ENCODE measurements at places on chromosomes 2 and 18.

- no peak for DNase-seq
Observed at GRCh38 chr2:145736871-145737270, 1217.0 kb upstream of the ZEB2 start.

DNA sequence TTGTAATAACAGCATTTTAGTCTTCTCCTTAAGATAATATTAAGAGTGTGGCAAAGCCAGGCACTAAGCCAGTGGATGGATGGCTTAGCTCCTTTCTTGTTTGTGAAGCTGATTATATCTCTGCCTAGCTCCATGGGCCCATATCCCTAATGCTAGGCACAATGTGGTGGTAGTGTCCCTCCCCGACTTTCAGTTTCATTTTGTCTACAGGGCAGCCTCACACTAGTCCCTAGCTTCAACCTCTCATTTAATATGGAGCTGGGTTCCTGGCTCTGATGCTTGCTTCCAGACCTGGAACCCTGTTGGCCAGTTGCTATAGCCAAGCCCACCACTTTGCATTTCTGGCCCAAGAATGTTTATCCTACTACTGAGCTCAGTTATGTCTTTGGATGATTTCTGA is 437.0 kb upstream of the MEIS1 start:
- DNase-seq: no peak

DNA sequence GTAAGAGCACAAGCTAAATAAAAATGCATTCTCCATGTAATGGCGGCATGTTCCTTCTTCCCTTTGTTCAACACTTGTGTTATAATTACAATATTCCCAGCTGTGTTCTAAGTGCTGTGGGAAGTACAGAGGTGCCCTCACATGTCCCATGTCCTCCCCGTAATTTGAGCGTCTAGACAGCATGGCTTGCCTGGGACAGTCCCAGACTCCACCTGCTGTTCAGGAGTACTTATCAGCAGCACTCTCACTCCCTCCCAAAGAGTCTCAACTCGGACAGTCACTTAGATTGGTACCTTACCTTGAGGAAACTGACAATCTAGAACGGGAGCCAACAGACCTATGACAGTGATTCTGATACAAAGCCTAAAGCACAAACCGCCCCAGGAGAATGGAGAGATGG is 370.5 kb downstream of the EIPR1 start:
- no peak for DNase-seq

GRCh38 chr2:38159191-38159590 is 83.2 kb upstream of the CYP1B1 start:
- no peak for DNase-seq

GRCh38 chr2:133854603-133855200 is 286.4 kb upstream of the NCKAP5 start:
- DNase-seq: no peak

- DNase-seq: no peak
Observed at GRCh38 chr2:96153291-96153713, 8.1 kb upstream of the DUSP2 start.

DNA sequence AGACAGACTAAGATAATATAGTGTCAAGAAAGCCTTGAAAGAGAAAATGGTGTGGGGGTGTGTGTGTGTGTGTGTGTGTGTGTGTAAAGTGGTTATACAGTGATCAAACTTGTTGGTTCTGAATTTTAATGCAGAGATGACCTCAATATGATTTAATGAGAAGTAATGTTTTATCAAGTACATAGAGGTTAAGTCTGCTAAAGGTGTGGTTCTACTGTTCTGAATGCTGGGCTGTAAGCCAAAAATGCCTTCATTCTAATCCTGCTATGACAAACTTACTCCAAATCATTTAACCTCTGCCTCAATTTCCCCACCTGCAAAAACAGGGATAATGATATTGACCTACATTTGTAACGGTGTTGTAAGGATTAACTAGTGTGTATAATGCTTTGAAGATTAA is 87.9 kb downstream of the WDPCP start:
- DNase-seq: no peak

GRCh38 chr2:231318436-231318835 is 77.1 kb upstream of the B3GNT7 start:
- DNase-seq: no peak

- no peak for DNase-seq
Observed at GRCh38 chr2:159155791-159156190, 130.7 kb downstream of the WDSUB1 start.

GRCh38 chr18:53360501-53361443 is 863.7 kb downstream of the MBD2 start:
- DNase-seq: no peak

GRCh38 chr2:132731441-132731840 is 61.4 kb upstream of the LYPD1 start:
- DNase-seq: no peak

- DNase-seq: no peak
Observed at GRCh38 chr2:71788186-71788525, 334.8 kb downstream of the DYSF start.

DNA sequence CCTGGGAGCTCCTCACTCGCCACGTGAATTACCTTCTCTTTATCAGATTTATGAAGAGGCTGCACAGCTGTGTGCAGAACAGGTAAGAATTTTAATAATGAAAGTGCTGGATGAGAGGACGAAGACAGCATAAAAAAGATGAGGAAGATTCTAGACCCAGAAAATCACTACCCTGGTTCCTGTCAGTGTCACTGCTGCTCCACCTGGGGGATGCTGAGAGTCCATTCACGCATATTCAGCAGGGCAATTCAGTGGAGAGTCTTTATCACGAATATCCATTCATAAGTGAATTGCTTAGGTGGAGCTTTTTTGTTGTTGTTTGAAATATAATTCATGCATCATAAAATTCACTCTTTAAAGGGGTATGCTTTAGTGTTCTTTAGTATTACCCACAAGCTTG is 52.0 kb downstream of the MRPL33 start:
- DNase-seq: no peak

DNA sequence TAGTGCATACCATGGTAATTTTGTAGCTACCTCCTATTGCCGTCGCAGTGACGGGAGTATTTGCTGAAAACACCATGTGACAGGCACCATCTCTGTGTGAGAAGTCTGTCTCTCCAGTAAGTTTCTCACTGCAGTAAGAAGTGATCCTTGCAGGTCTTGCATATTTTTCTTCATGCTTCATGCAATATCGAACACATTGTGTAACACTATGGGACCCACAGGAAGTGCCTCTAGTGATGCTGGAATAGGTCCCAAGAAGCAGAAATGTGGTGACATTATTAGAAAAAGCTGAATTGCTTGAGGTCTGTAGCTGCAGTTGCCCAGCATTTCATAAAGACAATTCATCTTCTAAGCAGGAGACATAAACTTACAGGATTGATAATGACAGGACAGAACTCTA is 167.6 kb downstream of the DCDC2C start:
- DNase-seq: no peak

- no peak for DNase-seq
Observed at GRCh38 chr18:57806978-57807285, 3.8 kb upstream of the ATP8B1 start.

DNA sequence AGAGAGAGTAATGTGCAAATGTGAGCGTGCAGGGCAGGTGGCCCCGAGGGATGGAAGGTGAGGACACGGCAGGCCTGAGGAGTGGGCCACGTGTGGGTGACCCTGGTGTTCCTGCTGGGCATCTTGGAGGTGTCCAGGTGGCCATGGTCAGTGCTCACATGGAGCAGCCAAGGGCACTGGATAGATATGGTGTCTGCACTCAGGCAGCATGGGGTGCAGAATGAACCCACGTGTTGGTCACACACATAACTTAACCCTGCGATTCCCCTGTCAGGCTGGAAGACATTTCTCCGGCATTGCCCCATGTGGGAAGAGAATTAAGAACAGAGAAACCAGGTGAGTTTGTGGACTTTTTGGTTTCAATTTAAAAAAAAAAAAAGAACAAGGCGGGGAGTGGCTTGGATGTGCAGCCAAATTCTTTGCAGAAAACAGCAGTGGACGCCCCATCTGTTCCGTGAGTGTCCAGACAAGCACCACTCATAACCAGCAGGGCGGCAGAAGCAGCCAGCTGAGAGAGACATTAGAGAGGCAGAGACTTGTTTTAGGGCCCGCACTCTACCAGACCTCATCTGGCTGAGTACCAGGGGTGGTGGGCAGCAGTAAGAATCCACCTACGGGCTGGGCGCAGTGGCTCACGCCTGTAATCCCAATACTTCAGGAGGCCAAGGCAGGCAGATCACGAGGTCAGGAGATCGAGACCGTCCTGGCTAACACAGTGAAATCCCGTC is 249.8 kb downstream of the ACKR3 start:
- DNase-seq: no peak

- DNase-seq: no peak
Observed at GRCh38 chr2:159046966-159047365, 78.5 kb downstream of the TANC1 start.

DNA sequence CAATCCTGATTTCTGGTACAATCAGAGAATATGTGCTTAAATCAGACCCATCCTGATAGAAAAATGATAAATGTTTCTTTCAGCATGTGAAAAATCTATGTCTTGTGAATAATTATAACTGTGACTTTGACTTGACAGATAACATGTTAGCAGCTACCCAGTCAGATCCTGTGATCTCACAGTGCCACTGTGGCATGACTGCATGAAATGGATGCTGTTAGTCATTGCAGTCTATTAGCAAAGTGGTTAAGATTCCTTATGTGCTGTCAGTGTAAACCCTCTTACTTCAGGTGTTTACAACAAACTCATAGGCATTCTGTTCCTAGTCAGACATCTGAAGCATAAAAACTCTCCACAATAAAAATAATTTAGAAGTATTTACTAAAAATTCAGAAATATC is 244.6 kb upstream of the RND3 start:
- no peak for DNase-seq

DNA sequence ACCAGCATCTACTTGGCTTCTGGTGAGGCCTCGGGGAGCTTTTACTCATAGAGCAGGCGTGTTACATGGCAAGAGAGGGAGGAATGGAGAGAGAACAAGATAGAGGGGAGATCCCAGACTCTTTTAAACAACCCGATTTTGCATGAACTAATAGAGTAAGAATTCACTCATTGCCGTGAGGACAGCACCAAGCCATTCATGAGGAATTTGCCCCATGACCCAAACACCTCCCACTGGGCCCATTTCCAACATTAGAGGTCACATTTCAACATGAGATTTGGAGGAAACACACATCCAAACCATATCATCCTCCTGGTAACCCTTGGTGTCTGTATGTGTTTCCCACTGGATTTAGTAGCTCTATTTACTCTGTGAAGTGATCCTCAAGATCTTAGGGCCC is 249.9 kb upstream of the SP5 start:
- no peak for DNase-seq

- no peak for DNase-seq
Observed at GRCh38 chr18:57915248-57915647, 112.1 kb upstream of the ATP8B1 start.

DNA sequence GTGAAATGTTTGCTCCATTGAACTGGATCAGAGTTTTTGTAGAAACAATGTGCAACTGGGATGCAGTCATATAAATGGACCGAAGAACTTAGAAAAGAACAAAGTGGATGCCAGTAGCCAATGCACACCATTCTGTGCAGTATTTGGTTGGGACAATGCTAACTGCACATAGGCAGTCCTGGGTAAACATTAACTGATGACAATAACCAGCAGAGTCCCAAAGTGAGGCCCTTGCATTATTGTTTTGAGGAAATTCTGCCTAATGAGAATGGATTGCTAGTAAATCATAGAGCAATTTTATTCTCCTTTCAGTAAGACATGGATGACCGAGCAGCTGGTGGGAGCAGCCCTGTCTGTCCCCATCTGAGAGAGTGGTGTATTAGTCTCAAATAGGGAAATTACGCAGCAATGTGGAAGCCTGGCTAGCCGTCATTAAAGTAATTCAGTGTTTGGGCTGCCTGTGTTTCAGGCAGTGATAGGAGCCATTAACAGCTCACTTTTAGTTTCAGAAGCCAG is 94.9 kb downstream of the KCTD1 start:
- DNase-seq: peak; percentile 10

DNA sequence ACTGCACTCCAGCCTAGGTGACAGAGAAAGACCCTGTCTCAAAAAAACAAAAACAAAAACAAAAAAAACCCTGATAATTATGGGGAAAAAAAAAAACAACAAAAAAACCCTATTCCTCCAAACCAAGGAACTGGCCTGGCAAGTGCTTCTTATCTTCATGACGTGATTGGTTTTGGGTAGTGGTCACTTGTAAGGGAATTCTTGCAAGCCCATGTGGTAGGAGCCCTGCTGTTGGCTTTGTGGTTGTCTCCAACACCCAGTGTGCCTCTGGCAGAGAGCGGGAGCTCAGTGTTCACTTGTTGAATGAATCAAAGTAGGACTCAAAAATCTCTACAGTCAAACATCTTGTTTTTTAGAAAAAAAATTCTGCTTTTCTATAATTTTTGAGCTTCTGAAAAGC is 6.0 kb downstream of the GALM start:
- DNase-seq: no peak

- DNase-seq: no peak
Observed at GRCh38 chr2:98560256-98560771, 48.0 kb downstream of the COA5 start.

DNA sequence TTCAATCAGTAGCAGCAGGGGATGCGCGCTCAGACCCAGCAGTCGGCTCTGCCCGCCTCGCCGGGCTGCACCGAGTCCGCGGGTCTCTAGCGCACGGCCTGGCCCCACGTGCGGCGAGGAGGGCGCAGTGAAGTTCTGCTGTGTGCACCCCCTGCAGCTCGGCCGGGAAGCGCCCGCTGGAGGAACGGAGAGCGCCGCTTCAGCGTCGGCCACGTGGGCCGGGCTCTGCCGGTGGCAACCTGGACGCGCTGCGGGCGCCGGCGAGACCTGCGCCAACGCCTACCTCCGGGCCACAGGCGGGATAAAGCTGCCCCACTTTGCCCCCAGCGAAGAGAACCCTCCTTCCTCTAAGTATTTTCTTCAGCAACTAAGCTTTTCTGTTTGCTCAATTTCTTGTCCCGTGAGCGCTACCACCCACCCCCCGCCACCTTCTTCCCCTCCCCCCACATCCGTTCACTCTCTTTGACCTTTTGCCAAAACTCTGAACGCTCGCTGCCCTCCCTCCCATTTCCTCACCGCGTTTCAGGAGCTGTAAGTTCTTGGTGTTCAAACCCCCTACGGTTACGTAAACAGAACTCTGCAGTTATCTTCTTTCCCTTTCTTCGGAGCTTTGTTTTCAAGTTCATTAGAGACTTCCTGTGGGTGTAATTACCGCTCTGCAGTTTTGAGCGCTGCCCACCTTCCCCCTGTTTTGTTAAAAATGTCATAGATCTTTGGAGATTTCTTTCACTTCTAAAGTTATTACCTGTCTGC is 42.6 kb upstream of the EDAR start:
- DNase-seq: peak; percentile 42

- no peak for DNase-seq
Observed at GRCh38 chr2:236400594-236401360, 136.6 kb upstream of the ASB18 start.

GRCh38 chr2:109435901-109436598 is 177.7 kb downstream of the SEPTIN10 start:
- no peak for DNase-seq

- DNase-seq: no peak
Observed at GRCh38 chr2:222790932-222791331, 69.9 kb upstream of the ACSL3 start.

DNA sequence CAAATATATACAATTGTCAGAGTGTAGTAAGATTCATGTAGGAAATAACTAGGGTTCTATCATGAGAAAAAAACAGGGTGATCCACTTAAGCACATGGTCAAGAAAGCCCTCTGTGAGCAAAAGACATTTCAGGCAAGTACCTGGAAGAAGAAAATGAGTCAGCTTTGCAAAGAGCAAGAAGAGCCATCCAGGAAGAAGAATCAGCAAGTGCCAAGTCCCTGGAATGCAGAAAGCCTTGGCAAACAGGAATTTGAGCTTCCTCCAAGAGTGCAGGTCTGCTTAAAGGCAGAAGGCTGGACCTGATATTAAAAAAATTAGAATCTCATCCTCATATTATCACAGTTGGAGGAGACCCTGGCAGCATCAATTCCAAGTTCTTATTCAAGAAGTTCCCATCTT is 188.5 kb upstream of the CELF4 start:
- no peak for DNase-seq
